ENCODE measurements at places on chromosomes 4 and X.
A peak's percentile ranks its signal among the peaks of the same experiment; 100 is the strongest.

DNA sequence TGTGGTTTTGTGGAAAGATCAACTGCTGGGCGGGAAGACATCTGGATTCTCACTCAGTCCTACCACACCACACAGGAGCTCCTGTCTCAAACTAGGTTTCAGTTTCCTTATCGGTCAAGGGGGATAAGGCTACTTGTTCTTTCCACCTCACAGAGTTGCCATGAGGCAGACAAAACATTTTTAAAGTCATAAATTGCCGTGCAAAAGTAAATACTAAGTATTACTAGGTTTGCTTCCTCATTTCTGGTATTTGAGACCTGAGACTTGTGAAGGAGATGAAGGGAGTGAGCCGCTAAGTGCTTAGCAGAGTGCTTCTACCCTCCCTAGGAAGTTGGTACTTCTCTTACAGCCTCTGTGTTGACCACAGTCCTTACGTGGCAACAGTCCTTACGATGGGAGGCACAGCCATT is 1.5 kb downstream of the LAP3 start:
- peak; percentile 50 for DNase-seq

GRCh38 chrX:12610079-12610478 is 181.1 kb upstream of the PRPS2 start:
- peak; percentile 80 for DNase-seq

- DNase-seq, result peak; percentile 60
These were observed 181.3 kb upstream of the STK26 start for GRCh38 chrX:131841496-131842437.

DNA sequence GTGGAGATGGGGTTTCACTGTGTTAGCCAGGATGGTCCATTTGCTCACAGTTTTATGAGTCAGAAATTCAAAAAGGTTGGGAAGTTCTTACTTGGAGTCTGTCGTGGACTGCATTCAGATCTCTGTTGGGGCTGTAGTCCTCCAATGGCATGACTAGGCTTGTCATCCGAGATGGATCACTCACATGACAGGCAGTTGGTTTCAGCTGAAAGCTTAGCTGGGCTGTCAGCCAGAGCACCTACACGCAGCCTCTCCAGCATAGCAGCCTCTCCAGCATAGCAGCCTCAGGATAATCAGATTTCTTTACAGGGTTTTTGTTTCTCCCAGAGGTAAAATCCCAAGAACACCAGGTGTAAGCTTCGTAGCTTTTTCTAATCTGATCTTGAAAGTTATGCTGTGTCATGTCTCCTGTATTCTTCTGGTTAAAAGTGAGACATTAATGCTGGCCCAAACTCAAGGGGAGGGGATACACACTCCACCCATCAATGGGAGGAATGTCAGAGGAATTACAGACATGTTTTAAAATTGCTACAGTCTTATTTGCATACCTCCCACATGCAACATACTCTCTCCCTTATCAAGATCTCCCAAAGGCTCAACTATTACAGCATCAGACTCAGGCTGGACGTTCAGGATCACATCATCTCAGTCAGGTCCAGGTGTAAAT is 31.6 kb upstream of the SOD3 start:
- peak; percentile 84 for DNase-seq

GRCh38 chrX:108439426-108439942 is at the start of gene COL4A5:
Gene COL4A5 (plus strand): TSS chrX:108439838. CDS start chrX:108440126, 288 bp downstream.
- DNase-seq, result peak; percentile 70

DNA sequence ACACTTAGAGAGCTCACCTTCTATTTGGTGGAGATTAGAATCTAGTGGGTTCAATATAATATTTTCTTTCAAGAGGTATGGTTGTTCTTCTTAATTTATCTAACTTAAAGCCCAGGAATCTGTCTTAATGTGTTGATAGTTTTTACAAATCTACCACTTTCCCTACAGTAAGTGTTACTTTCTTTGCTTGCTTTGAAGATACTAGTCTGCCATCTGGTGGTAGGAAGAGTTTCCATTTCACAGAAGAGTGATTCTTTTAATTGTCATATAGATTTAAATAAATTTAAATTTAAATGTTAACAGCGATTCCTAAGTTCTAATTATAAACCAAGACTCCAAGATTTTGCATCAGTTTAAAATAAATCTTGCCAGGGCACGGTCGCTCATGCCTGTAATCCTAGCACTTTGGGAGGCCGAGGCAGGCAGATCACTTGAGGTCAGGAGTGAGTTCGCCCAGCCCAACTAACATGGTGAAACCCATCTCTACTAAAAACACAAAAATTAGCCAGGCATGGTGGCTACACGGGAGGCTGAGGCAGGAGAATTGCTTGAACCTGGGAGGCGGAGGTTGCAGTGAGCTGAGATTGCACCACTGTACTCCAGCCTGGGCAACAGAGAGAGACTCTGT is 43.5 kb downstream of the NUDT9 start:
- DNase-seq, result peak; percentile 43

- no peak for DNase-seq
These were observed 128.4 kb downstream of the ZMAT1 start for GRCh38 chrX:101803451-101803850.

DNA sequence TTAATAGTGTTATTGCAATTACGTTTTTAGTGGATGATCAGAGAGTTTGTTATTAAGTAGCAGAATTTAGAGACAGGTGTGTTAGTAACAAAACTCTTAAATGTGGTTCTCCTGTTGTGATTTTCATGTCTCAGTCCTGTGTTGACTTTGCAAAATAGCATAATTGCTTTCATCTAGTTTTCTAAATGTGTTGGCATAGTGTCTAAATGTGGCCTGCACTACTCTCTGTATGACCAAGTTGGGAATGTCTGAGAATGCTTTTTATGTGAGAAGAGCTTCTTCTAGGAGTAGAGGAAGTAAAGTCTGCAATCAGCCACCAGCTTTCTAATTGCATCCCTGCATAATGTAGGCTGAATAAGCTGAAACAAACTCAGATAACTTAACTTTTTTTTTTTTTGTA is 158.6 kb upstream of the FAT1 start:
- no peak for DNase-seq

DNA sequence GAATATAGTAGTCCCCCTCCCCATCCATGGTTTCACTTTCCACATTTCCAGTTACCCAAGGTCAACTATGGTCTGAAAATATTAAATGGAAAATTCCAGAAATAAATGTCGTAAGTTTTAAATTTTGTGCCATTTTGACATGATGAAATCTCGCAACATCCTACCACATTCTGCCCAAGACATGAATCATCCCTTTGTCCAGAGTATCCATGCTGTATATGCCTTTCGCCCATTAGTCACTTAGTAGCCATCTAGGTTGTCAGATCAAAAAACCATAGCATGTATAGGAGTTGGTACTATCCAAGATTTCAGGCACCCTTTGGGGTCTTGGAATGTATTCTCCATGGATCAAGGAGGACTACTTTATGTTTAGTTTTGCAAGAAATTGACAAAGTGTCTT is 8.3 kb downstream of the PRRG1 start:
- DNase-seq, result peak; percentile 32

DNA sequence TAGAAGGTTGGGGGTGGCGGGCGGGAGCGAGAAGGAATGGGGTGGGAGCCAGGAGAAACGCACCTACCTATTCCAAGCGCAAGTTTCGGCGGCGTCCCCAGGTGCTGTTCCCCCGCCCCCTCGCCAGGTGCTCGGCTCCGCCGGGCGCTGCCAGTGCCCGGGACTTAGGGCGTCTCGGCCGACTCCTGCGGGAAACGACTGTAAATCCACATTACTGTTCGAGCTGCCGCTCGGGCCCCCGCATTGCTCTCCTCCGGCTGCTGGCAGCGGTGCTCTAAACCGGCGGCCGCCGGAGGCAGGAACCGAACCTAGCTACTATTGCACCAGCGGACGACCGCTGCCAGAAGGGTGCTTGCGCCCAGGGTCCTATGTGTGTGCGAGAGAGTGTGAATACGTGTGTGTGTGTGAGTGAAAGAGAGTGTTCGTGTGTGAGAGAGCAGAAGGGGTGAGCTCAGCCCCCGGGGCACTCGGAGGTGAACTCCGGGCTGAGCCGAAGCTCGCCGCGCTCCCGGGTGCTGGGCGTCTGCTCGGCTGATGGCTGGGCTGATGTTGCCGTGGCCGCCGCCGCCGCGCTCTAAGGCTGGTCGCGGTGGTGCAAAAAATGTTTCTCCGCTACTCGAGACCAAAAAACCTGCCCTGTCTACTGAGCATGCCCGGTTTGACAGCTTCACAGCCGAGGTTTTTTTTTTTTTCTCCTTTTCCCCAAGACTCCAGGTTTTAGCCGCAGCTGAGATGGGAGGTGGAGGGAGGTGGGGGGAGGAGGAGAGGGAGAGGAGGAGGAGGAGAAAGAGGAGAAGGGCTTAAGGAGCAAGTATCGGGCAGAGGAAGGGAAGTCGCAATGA is 115.7 kb upstream of the TEX13C start:
- peak; percentile 9 for DNase-seq

- peak; percentile 76 for DNase-seq
These were observed 203.3 kb upstream of the JADE1 start for GRCh38 chr4:128606173-128606572.

- DNase-seq, result peak; percentile 79
These were observed 600.6 kb downstream of the ANKRD50 start for GRCh38 chr4:124111922-124112321.

DNA sequence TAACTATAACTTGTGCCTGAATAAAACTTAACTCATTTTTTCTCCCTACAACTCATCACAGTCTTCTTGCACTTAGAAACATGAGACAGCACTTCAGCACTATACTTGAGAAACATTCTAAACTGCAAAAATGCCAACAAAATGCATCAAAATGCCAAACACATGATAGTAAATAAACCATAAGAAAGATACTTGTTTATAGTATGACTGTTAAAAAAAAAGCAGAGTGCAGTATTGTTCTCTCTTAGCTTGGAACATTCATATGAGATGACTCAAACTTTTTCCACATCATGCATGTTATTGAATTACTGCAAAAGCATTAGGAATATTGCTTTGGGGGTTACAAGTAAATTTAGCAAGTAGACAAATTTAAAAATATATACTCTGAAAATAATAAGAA is 135.7 kb upstream of the ANXA10 start:
- no peak for DNase-seq

GRCh38 chrX:40169193-40170101 is 71.7 kb upstream of the BCOR start:
- DNase-seq, result peak; percentile 84

DNA sequence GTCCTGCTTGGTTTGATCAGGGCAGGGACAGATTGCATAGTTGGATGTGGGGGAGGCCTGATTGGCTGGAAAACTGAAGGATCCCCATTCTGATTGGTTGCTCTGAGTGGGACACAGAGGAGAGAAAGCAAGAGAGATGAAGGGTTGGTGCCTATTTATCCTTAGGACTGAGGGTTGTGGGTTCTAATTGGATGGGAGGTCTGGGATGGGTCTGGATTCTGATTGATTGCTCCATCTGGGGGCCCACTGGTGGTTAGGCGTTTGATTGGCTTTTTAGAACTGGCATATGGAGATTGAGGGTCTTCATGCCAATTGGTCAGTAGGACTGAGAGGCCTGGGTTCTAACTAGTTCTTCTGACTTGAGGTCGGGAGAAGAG is 644 bp upstream of the EBP start:
- peak; percentile 29 for DNase-seq

DNA sequence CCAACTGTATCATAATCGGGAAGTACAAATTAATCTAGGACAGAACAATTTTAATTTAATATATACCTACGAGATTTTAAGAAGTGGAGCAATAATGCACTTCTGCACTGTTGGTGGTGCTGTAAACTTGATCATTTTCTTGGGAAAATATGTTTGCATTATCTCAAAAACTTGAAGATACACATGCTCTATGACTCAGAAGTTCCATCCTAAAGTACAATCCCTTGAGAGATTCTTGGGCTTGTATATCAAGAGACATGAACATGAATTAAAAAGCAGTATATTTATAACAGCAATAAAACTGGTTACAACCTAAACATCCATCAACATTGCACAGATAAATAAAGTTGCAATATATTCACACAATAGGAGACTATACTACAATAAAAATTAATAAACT is 168.8 kb downstream of the CLCN4 start:
- DNase-seq, result no peak

GRCh38 chr4:25816591-25817058 is 46.2 kb downstream of the SEL1L3 start:
- no peak for DNase-seq

GRCh38 chr4:71828470-71828869 is 44.6 kb upstream of the GC start:
- no peak for DNase-seq

- DNase-seq, result peak; percentile 22
These were observed at the start of gene IL1RAPL1 for GRCh38 chrX:28586981-28587551. Gene IL1RAPL1 (plus strand): TSS chrX:28587446.

DNA sequence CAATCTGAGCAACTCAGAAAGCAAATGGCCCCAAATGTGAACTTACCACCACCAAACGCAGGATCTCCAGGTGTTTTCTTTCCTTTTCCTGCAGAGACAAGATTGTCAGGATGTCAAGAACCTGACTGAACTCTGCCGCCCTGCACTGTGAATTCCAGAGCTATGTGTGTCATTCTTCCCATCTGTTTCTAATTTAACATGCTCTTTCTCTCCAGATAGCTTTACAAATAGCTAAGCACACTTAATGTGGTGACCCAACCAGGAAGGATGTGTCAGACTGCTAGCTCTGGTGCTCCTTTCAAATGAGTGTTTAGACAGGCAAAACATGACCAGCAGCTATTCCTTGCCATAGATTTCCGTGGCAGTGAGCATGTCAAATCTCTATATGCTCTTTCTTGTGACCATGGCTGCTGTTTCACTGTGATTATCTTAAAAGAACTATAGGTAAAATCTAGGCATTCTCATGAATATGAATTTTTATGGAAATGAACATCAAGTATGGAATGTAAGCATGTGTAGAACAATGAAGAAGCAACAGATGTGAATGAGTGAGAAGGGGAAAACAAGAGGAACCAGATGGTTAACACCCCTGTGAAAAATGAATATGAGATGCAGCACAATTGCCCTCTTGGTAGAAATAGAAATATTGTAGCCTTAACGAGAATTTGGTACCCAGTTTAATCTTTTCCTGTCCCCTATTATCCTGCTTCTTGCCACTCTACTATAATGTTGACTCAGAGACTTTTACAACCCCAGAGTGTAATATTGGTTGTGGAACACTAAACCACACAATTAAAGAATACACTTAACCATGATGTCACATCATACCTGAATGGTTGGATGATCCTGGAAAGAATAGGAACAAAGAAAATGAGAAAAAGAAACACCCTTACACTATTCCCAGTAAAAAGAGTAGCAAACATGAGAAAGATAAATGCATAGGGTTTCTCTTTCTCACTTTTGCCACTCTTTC is 247.8 kb upstream of the DKK2 start:
- peak; percentile 97 for DNase-seq

DNA sequence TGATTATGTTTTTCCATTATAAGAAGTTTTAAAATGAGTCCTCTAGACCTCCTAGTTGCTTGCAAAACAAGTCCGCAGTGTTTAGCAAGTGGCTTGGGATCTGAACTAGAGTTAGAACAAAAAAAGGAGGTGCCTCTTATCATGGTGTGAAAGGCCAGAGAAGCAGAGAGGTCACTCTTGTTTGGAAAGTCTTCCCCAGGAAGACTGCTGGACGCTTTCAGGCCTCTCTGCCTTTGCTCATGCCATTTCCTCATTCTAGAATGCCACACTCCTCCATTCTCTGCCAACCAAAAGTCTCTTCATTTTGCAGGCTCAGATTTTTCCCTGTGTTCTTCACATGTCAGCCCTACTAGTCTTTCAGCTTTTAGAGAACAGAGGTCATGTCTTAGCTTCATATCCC is 14.9 kb downstream of the PARM1 start:
- no peak for DNase-seq

GRCh38 chr4:145909281-145909715 is 29.3 kb downstream of the ZNF827 start:
- DNase-seq, result no peak

Data from RPMI7951 (cell line).